Right renal pelvis (tissue), 4 donors: ENCODE measurements at places on chromosomes 11 and 22. TPM values are rescaled to one million over a fixed set of nuclear protein-coding genes. Genes with fewer than 3 reads are reported as not detected.

Gene PLA2G3
- 0.10 TPM for polyA plus RNA-seq

Gene ACTN3
- polyA plus RNA-seq = 0.67 TPM

DNA sequence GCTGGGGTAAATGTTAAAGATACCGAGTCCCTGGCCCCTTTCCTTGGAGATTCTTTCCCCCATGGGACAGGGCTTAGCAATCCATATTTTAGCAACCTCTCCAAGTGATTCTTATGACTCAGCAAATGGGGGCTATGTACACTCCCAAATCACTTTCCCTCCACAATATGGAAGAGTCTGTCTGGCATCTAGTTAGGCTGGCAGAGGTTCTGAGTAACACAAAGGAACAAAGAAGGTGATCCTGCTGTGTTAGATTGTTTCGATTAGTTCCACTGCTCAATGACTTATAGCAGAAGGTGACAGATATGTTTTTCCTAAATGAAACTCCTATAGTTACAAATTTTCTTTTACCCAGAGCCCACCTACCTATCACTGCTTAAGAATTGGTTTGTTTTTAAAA lies 154.0 kb upstream of the SYT13 start:
- no peak for DNase-seq

- no peak for DNase-seq
Measured at GRCh38 chr11:66637557-66638176, 836 bp upstream of the RBM4 start.

DNA sequence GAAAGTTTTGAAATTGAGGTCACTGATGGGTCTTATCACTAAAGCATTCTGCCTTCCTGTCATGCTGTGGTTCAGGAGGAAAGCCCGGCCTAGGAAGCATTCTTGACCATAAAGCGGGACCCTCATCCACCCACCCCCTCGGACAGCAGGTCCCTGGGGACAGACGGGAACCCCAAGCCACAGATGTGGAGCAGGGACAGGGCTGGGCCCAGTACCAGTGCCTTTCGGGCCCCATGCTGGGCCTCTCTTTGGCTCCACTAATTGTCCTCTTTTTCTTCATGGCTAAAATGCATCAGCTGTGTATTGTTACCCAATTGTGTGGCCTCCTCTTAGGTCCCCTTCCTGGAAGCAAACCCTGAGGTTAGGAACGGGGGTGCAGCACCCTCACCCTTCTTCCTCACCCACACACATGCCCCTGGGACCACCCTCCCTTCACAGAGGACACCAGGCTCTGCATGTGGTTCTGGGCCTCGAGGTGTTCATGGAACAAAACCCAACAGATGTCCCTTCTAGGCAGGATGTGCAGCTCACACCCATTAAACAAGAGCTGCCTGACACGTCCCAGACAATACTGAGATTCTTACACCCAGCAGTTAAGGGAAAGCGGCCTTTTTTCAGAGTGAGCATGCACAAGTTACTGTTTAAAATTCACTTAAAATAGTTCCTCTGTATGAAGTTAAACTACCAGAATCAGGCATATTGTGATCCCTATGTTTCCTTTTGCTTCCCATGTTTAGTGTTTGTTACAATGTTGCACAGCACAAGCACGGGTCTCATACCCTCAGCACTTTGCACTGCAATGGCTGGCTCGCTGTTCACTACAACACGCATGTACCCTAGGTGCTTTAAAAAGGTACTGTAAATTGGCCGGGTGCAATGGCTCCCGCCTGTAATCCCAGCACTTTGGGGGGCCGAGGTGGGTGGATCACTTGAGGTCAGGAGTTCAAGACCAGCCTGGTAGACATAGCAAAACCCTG lies 807.6 kb downstream of the BRD1 start:
- no peak for DNase-seq
